ENCODE measurements at places on chromosomes 1 and 21.

- no peak for DNase-seq
These were observed 26.2 kb downstream of the VPS26C start for GRCh38 chr21:37240978-37241377.

DNA sequence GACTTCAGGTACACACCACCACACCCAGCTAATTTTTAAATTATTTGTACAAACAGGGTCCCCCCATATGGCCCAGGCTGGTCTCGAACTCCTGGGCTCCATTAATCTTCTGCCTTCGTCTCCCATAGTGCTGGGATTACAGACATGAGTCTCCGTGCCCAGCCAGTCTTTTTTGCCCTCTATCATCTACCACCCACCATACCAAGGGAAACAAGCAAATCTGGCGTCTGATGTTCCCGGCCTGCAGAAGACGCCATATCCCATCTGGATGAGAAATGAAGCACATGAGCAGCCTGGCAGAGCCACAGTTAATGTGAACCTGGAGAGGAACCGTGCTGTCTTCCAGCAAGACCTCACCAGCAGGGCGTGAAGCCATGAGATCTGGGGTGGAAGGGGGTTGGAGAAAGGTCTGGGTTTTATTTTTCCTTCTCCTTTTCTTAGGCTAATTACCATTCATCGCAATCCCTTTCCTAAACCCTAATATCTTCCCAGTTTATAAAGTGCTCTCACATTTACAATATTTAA is 1.8 kb upstream of the PRELP start:
- DNase-seq, result no peak

- DNase-seq, result no peak
These were observed 29.8 kb downstream of the SHISAL2A start for GRCh38 chr1:52662645-52663313.

GRCh38 chr21:45090966-45091365 is 16.6 kb downstream of the ADARB1 start:
- no peak for DNase-seq

DNA sequence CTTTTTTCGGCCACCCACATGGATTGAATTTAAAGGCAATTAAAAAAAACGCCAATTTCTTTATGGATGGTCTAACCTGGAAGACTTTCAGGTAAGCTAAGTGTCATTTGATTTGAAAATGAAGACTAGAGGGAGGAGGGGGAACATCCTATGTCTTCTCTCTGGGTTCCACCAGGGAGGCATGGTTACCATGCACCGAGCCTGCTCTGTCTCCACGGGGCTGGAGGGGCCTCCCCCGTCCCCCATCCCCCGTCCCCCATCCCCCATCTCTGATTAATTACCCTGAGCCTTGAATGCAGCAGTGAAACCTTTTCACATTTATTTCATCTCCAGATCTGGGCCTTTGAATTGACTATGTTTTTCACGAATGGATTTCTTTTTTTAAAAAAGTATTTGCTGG is 135.1 kb downstream of the TLR5 start:
- no peak for DNase-seq

DNA sequence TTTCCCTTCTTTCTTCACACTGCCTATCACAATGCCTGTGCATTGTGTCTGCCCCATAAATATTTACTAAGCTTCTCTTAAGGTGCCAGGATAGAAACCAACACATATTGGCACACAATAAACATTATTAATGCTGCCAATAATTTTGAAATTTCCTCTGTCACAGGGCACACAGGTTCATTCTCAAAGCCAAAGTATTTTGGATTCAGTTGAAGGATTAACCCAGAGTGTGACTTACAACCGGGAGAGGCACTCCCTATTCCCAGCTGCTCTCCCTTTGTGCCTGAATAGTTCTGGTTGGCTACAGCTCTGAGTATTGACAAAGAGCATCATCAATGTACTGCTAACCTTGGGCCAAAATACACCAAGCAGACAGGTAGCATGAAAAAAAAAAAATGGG is 46.6 kb upstream of the ATP1A1 start:
- DNase-seq, result no peak

DNA sequence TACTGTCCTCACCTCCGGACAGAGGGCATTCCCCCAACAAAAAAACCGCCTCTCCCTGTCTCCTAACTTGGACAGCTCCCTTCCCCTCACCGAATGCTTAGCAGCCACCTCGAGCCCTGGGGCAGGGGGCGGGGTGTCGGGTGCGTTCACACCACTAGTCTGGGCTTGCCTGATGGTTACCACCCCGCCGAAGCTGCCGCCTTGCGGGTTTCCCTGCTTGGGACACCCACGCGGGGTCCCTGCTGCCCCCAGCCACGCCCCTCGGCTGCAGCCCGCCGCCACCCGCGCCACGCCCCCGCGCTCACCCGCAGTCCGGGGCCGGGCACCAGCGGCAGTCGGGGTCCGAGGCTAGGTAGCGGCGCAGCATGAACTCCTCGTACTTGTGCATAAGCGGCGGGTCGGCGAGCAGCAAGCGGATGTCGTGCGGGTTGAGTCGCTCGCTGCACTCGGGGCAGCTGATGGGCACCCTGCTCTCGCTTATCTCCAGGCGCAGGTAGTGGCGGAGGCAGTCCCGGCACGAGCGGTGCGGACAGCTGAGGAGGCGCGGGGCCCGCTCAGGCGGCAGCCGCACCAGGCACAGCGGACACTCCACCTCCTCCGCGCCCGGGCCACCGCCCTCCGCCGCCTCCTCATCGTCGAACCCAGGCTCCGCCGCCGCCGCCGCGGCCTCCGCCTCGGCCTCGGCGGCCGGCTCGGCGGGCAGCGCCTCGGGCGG is 706 bp downstream of the RNF19B start:
- no peak for DNase-seq

- no peak for DNase-seq
These were observed 156.5 kb downstream of the FGGY start for GRCh38 chr1:59453297-59453968.

DNA sequence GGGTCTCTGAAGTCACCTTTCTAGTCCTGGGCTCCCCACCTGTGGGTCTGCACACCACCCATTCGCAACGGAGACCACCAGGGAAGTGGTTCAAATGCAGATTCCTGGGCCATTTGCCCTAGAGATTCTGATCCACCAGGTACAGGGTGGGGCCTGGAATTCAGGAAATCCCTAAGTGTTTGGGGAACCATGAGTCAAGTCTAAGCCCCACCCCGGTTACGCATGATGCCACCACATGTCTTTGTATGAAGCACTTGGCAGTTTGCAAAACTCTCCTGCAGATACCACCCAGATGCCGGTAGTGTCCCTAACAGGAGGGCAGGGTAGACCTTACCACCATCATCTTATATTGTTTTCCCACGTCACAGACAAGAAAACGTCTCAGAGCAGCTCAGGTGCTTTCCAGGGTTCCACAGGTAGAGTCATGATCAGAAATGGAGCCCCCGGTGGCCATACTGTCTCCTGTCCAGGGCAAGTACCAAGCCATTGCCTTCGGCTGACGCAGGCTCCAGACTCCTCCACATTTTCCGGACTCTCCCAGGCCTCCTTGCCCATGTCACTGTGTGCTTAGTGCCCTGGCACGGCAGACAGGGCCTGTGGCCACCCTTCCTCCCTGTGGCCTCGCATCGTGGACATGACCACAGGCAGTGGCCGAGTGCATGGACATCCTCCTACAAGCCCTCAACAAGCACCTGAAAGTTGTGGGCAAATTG is 89.2 kb upstream of the TMEM51 start:
- DNase-seq, result no peak

- DNase-seq, result no peak
These were observed 76.4 kb upstream of the DSCAM start for GRCh38 chr21:40923407-40923806.

DNA sequence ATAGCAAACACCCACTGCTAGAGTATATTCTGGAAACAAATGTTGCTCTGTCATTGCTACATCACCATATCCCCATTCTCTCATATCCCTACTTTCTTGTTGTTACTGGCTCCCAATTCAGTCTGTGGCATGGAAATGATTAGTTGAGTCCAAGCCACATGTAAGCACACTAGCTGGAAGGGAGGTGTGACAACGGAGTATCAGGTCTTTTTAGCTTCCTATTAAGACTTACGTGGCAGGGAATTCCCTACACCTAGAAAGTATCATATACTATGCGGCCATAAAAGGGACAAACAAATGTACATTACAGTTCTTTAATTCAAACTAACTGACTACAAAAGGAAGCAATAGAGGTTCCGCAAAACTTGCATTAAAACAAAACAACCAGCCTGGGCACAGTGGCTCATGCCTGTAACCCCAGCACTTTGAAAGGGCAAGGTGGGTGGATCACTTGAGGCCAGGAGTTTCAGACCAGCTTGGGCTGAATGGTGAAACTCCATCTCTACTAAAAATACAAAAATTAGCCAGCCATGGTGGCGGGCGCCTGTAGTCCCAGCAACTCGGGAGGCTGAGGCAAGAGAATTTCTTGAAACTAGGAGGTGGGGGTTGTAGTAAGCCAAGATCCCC is 48.6 kb downstream of the INTS7 start:
- no peak for DNase-seq

DNA sequence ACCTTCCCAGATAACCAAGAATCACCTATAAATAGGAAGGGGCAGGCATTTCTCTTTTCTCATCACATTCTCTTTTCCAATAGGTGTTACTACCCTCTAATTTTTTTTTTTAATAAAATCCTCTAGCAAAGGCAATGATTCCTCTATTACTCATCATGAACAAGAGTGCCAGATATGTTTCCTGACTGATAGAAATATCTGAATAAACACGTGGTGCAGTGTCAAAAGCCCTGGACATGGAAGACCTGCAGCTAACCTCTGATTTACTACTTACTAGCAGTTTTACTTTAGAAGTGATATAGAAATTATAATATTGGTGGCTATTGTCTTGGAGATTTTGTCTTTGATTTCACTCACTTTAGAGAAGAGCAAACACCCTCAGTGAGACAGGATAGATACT is 194.6 kb upstream of the SAMSN1 start:
- DNase-seq, result no peak

GRCh38 chr1:93907718-93908117 is 1.5 kb downstream of the GCLM start:
- no peak for DNase-seq

- DNase-seq, result no peak
These were observed 175.5 kb downstream of the PGBD5 start for GRCh38 chr1:230250666-230251065.

DNA sequence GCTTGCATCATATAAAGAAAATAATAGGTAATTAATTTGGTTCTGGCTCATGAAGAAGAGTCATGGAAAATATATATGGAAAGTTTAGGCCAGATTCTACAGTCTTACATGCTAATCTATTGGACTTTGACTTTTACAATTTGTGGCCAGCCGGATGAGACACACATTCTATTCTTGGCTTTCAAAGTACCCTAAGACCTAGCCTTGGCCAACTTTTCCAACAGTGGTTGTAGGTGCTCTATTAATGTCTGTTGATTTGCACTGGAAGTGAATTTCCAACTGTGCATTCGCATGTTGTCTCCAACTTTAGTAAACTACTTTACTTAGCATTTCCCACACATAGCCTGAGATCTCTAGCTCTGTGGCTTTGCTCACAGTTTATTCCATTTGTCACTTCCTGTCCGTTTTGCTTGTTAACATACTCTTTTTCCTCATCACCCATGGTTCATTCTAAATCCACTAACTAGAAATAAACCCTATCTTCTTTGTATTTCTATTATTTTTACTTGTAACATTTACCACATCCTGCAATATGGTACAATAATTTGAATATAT is 644.0 kb downstream of the PTPRC start:
- DNase-seq, result no peak

GRCh38 chr1:205746757-205747412 is 3.1 kb downstream of the NUCKS1 start:
- no peak for DNase-seq

GRCh38 chr1:110328274-110328673 is 10.9 kb upstream of the RBM15 start:
- no peak for DNase-seq

DNA sequence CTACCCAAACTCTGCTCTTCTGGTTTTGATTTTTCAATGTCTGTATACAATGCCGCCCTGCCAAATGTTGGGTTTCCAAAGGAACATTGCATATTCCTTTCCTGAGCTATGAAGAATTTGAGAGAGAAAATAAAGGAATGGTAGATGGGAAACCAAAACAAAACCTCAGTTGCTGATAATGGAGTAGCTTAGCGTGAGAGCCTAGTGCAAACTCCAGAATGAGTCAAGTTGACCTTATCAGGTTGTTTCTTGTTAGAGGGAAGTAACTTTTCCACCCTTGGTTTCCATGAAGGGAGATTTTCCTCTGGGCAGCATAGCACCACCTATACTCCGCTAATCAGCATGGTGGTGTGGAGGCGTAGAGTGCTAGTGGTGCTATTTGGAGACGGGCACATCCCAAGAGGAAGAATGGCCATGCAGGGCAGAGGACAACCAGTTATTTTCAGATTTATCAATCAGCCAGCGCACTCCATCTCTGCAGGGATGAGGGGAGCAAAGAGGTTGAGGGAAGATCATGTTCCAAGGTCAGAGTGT is 51.6 kb downstream of the BACH1 start:
- no peak for DNase-seq

DNA sequence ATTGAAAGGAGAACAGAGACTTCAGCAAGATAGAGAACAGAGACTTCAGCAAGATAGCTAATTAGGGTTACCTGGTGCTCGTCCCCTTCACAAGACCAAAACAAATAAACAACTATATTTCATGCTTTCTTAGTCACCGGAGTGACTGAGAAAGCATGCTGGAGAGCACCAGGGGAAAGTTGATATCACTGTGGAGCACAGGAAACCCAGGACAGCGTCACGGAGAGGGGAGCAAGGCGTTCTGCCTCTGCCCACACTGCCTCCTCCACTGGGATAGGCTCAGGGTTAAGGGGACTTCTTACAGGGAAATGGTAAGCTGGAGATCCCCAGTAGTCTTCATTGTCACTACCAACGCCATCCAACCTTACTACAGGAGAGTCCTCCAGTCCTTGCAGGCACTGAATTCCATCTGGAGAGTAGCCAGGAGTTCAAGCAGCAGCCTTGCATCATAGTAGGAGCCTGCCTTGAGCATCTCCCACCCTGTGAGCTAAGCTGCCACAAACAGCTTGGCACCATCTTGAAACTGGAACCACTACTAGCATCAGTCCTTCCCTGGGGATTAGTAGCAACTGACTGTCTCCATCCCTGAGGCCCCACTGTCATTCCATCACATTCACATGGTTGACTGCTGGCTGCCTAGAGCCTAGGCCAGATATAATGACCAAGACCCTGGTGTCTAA is 239.4 kb downstream of the PLPP3 start:
- DNase-seq, result no peak

GRCh38 chr1:153832293-153832692 is 57.1 kb downstream of the SLC27A3 start:
- no peak for DNase-seq

DNA sequence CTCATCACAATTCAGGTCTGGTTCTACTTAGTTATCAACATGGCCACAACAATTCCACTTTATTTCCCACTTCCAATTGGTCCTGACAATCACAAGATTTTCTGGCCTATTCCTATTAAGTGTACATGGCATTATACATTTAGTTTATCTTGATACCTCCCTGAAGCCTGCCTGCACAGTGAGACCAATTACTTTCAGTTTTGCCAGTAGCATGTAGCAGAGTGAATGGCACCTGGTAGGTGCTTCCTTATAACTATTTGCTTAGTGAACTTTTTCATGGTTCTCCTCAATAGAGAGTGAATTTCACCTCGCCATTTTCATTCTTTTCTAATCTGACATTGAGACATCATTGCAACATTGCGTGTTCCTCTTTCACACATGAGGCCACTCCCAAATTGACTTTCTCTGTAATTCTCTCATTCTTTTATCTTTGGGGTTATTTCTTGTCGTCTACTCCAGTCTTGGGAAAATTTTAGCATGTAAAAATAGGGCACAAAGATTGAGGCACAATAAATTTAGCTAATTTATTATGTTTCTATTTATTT is 124.3 kb downstream of the DISC1 start:
- no peak for DNase-seq

All from glomerular endothelial cell (primary cell).